Stimulated activated CD4-positive, alpha-beta T cell treated with anti-CD3 and anti-CD28 coated beads, TNF-alpha, amount 100 ng/mL, for 4 hours (primary cell): ENCODE measurements at places on chromosomes 11 and 22.

- no peak for DNase-seq
Measured at GRCh38 chr11:35150454-35150853, 11.5 kb downstream of the CD44 start.

DNA sequence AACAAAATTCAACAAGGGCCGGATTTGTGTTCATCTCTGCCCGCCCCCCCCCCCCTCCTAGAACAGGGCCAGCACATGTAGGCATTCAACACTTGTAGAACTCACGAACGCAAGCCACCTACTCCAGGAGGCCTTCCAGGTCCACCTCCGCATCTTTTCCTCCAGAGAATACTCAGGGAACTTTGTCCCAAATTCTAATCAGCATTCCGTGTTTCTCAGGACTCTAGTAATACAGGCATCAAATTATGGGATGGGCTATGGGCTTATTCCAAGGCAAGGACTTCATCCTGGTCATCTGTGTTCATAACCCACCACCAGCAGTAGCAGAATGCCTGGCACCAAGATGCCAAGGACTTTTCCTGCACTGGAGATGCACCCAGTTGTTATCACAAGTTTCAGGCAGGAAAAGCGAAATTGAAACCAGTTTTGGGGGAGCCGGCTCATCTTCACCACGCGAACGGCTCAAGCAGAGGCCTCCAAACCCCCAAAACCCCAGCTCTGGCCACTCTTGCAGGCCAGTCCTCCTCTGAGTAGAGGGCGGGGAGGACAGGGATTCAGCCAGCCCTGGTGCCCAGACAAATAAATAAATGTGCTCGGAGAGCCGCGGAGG is 462 bp downstream of the UBE2L6 start:
- DNase-seq, result no peak

- DNase-seq, result no peak
Measured at GRCh38 chr22:28931844-28932567, 48.6 kb downstream of the ZNRF3 start.

- DNase-seq, result no peak
Measured at GRCh38 chr22:35313311-35314121, 13.8 kb downstream of the TOM1 start.

- no peak for DNase-seq
Measured at GRCh38 chr11:31960126-31960525, 130.7 kb upstream of the RCN1 start.

DNA sequence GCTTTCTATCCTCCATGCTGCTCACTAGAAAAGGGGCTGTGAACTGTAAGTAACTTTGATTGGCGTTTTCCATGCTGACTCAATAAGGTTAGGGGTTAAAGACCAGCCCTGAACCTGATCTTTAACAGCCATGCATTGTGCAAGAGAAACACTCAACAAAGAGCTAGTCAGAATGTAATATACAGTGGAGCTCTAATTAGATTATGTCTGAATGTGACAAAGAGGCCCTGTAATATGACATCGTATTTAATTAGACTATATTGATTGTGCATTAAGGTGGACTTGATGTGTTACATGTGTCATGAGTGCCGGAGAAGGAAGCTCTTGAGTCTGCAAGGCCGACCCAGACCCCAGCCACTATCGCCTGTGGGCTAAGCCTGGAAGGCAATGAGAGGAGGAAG is 70.5 kb downstream of the PKNOX2 start:
- DNase-seq, result no peak
